Placental epithelial cell (primary cell): ENCODE measurements at places on chromosomes 16 and 17. TPM values are rescaled to one million over a fixed set of nuclear protein-coding genes. Genes with fewer than 3 reads are reported as not detected.

Gene GNGT2
- not detected in 2 replicates for total RNA-seq

Gene NPIPA5
- total RNA-seq, result under 0.01 and 0.54 TPM in 2 replicates

Gene DPEP2
- total RNA-seq, result not detected in 2 replicates

Gene CHD9
- 71.0 and 73.4 TPM in 2 replicates for total RNA-seq

Gene MPV17L
- total RNA-seq, result not detected in 2 replicates
